ENCODE measurements at places on chromosomes 2 and 18.

DNA sequence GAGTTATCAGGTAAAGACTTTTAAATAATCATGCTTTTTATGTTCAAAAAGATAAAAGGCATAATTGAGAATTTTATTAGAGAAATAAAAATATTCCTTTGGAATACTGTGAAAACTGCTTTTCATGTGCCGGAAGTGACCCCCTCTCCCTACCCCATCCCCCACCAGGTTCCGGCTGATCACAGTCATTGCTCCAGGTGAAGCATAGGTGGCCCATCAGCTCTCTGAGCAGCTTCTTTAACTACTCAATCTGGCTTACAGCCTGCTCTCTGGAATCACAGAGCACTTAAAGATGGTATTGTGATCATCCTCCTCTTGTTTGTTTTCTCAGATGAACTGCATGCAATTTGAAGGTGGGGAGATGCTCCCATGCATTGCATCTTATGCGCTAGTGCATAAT is 257.7 kb downstream of the EN1 start:
- DNase-seq: no peak

GRCh38 chr18:29163596-29163995 is 986.7 kb upstream of the CDH2 start:
- no peak for DNase-seq

- no peak for DNase-seq
Measured at GRCh38 chr2:42492691-42493467, 903 bp downstream of the KCNG3 start.

DNA sequence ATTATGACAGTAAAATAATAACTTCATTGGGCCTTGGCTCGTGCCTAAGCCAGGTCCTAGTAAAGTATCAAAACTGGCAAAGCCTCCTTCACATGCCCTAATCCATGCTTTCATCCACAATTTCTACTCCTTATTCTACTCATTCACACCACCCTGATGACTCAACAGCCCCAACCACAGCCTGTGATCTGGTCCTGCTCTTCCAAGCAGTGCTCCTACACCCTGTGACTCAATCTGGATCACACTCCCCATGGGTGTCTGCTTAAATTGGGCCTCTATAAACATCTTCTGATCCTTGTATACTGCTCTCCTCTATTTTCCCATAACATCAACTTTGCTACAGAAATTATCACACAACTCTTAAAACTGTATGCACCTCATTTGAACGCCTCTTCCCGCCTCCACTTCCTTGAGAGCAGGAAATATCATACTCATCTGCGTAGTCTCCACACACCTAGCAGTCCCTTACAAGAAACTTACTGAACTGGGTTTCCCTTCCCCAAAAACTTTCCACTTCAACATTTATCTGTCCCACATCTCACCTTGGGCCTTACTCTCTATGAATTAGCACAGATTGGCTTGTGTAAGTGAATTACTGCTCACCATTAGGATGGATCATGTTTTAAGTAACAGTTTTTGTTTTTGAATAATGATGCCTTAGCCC is 15.9 kb downstream of the GTF3C3 start:
- no peak for DNase-seq

GRCh38 chr2:181104512-181105115 is 124.2 kb downstream of the UBE2E3 start:
- no peak for DNase-seq

DNA sequence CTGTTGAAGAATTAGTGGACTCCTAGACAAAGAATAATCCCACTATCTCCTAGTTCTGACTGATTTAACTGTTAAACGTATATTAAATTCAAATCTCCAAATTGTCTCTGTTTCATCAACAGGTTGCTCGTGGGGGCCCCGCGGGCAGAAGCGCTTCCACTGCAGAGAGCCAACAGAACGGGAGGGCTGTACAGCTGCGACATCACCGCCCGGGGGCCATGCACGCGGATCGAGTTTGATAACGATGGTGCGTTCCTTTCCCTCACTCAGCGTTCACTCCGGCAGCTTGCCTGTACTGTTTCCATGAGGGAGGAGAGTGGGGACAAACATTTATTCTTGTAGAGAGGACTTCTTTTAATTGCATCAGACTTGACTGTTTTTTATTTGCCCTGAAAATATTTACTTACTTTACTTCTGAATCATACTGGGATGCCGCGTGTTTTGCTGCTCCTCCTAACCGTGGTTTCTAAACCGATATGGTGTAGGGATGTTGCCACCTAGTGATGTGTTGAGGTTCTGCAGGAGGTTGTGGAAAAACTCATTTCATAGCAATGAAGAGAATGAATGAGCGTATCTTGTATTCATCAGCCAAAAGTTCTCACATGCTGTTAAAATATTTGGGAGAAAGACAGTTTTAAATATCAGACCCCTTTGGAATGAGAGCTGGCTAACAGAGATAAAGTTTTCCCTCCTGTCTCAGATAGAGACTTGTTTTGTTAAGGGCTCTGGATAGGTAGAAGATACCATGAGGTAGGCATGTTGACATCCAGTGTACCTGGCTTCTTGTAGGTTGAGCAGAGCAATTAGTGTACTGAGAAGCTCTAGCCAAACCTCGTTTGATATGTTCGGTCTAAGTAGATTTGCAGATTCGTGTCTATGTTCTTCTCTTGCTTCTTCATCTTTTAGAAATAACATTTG is 38.3 kb downstream of the ITGA6 start:
- DNase-seq: peak; percentile 39

DNA sequence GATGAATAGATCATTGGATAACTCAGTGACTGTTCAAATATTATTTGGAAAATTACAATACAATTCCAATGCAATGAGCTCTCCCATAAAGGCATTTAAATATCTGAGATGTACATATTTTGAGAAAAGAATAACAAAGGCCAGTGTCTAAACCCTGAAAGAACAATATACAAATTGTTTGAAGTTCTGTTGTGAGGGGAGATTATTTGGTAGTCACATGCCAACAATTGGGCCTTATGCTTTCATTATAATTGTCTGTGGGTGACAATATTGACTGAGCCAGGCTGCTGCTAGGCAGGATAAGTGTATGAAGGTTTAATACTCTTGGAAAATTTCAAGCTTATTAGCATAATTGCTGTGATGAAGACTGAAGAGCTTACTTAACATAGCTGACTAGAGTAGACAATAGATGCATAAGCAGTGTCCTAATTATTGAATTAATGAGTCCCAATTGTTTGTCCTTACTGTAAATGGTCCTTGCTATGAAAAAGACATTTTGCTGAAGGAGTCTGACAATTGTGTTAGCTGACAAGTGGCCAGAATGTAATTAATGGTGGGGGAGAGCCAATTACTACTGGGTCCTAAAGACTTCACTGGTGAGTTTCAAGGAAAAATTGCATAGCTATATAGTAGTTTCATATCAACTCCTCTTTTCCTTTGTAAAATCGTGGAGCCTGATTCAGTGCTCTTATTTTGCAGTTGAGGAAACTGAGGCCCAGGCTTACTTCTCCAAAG is 5.0 kb upstream of the SMAD2 start:
- no peak for DNase-seq

- no peak for DNase-seq
Measured at GRCh38 chr2:2739231-2739795, 408.2 kb upstream of the MYT1L start.

DNA sequence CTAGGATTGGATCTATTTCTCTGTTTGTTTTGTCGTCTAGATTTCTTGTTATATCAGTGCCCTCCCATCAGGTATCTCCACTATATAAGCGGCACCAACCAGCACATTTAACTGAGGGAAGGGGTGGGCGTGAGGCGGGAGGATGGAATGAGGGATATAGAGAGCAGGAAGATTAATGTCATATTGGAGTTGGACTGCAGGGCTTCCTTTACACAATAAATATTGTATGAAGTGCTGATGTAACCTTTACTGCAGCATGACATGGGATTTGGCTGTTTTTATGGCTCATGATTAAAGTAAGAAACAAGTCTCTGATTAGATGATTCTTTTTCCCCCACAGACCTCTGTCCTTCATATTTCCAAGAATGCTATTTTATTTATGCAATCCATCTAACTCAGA is 54.8 kb downstream of the TMEM200C start:
- no peak for DNase-seq

DNA sequence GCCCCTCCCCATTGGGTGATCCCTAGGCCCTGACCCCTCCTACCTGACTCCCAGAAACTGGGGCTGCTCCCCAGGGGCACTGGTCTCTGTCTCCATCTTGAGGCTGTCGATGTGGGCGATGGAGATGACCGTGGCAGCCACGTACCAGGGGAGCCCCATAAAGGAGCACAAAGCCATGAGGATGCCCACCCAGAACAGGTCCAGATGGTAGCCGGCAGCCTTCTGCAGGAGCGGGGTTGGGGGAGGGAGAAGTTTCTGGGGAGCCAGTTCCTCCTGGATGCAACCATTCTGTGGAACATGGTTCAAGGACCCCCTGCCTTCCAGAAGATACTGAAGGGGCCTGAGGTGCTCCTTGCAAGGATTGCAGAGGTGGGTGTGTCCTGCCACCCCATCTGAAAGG is 34.0 kb downstream of the MTHFD2 start:
- DNase-seq: no peak

DNA sequence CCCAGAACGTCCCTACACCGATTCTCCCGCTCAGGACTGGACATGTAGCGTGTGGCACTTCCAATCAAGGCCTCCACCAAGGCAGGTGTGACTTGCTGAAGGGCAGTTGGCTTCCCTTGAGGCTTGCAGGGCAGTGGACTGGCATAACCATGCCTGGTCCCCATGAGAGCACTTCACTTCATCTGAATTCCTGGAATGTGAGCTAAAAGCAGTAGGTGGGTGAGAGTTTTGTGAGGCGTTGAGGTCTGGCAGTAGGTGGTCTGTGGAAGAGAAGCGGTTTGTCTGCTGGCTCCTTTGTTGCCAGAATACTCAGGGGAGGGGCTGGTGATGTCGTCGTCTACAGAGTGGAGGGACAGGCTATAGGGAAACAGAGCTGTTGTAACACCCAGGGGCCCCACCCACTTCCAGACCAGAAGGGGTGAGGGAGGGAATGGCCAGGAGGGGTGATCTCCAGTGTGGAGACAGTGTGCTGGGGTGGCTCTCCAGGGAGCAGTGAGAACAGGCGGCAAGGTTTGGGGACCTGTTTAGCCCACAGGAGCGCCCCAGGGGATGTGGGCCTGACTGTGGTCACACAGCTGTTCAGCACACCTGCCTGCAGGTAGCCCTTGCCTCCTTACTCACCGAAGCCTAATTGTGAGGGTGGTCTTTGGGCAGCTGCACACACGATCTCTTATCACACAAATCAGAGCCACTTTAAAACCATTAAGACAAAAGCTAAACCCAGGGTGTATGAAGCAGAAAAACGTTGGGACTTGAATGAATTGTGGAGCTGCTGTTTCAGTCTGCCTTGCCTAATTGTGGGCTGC is 21.5 kb upstream of the ALKAL2 start:
- no peak for DNase-seq

DNA sequence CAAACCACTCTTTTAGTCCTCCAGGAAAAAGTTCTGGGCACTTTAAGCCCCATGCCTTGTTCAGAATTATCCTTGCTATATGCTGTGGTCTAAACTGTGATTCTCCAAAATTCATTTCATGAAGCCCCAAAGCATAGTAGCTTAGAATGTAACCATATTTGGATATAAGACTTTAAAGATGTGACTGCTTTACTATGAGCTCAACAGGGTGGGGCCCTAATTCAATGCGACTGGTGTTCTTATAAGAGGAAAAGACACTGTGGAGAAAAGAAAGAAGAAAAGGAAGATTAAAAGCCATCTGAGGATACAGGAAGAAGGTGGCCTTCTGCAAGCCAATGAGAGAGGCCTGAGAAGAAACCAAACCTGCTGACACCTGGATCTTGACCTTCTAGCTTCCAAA is 174.8 kb downstream of the GALNT13 start:
- no peak for DNase-seq

DNA sequence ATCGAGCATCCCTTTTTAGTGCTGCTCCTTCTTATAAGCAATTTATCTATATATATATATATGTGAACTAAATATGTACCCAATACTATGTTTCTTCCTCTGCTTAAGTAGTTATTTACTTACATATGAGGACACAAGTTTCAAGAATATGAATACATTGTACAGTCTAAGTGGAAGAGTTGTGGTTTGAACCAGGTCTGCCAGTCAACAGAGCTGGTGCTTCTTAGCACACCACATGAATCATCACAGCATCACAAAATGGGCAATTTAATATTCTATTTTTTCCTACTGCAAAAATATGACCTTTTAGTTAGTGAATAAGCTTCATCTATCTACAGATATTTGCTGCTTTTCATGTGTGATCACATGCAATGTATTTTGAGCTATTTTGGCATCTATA is 64.4 kb upstream of the SPAG16 start:
- no peak for DNase-seq

- no peak for DNase-seq
Measured at GRCh38 chr2:95539290-95539689, 52.5 kb upstream of the TRIM43 start.

DNA sequence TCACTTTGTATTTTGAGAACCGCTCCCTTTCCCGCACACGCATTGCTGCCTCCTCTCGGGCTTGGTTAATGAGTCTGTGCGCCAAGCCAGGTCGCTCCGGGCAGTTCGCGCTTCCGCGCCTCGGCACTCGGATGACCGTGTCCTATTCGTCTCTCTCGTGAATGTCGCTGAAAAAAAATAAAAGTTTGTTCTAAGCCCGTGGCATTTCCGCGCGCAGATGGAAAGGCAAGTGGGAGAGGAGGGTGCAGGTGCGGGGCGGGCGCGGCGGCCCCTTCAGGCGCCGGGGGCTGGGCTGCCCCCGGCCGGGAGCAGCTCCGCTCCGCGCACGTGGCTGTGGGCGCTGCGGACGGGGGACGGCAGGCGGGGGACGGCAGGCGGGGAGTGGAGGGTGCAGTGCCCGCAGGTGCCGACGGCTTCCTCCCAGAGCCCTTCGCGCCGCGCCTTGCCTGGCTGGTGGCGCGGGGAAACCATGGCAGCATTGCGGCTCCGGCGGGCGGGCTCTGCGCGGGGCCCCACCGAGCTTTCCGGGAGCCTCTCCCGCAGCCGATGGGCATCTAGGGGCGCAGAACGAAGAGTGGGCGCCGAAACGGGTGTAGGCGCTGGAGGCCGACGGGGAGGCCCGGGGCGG is 159.6 kb upstream of the SIX2 start:
- DNase-seq: no peak

GRCh38 chr2:217916504-217917254 is 86.1 kb downstream of the TNS1 start:
- no peak for DNase-seq

GRCh38 chr2:100262555-100263320 is 59.6 kb downstream of the LONRF2 start:
- DNase-seq: peak; percentile 59

- DNase-seq: peak; percentile 63
Measured at GRCh38 chr18:76274468-76275289, 220.4 kb downstream of the ZNF516 start.

GRCh38 chr2:135636982-135637381 is 104.7 kb upstream of the UBXN4 start:
- DNase-seq: no peak
